Stimulated activated CD8-positive, alpha-beta memory T cell treated with anti-CD3 and anti-CD28 coated beads, Interleukin-4, amount 100 ng/mL, for 4 hours (primary cell): ENCODE measurements at places on chromosomes 3 and 15.

- DNase-seq, result no peak
These were observed 31.9 kb downstream of the PCCB start for GRCh38 chr3:136281966-136282520.

GRCh38 chr3:45032113-45032512 is 6.0 kb downstream of the CLEC3B start:
- no peak for DNase-seq

GRCh38 chr3:10957976-10958749 is 34.4 kb upstream of the SLC6A1 start:
- DNase-seq, result no peak

DNA sequence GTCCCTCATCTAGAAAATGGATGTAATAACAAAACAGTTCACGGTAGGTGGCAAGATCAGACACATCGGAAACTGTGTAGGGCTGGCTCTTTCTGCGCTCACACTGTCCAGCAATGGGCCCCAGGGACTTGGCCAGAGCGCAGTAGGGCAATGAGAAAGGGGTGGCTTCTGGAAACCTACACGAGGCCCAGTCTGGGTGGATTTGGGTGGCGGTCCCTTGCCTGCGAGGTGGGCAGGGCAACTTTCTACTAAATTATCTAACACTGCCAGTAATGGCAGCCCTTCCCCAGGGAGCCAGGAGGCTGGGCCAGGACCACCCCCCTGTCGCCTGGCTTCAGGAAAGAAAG is 2.1 kb upstream of the TNK2 start:
- DNase-seq, result no peak

DNA sequence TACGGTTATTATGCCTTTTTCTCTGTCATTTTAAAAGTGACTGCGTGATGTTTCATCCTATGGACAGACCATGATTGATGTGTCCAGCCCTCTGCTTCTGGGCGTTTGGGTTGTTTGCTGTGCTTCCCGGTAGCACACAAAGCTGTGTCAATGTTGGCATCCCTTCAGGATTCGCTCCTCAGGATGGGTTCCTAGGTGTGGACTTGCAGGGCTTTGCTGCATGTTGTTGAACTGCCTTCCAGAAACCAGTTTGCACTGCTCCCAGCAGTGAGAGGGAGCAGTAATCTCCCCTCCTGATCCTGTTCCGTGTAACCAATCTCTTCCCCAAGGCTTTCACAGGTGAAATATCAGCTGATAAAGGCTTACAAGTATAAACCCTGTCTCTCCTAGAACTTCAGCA is 787 bp downstream of the TRPM1 start:
- DNase-seq, result no peak

DNA sequence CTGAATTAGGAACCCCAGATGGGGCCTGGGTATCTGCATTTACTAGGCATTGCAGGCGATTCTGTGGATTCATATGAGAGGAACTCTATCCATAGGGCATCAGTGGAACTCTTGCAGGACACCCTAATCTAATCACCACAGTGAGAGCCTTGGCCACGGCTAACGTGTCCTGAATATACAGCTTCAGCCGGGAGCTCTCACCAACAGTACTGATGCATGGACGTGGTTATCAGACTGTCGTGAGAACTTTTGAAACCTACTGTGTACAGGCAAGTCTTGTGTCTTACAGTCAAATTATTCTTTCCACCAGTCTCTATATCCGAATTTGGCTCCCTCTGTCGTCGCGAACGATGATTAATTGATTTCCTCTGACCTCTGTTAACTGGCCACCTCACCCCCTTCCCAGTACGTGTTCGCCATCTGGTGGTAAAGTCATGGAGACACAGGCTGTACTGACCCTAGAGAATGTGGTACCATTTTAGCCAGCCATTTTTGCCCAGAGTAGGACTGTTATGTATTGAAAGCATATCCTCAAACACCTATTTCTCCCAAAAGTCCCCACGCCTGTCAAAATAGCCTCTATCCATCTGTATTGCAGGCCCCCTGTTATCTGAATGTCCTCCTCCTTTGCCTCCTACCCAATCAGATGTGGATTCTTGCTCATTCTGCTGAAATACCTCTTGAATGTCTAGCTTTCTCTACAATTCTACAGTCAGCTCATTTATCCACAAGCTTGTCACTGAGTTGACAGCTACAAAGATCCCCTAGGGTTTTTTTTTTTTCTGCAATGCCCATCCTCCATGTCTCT is 39.7 kb downstream of the GLDN start:
- DNase-seq, result no peak

- no peak for DNase-seq
These were observed 5.5 kb upstream of the FSIP1 start for GRCh38 chr15:39788108-39788507.

- DNase-seq, result no peak
These were observed 435 bp downstream of the SLC35G2 start for GRCh38 chr3:136819392-136819730.

DNA sequence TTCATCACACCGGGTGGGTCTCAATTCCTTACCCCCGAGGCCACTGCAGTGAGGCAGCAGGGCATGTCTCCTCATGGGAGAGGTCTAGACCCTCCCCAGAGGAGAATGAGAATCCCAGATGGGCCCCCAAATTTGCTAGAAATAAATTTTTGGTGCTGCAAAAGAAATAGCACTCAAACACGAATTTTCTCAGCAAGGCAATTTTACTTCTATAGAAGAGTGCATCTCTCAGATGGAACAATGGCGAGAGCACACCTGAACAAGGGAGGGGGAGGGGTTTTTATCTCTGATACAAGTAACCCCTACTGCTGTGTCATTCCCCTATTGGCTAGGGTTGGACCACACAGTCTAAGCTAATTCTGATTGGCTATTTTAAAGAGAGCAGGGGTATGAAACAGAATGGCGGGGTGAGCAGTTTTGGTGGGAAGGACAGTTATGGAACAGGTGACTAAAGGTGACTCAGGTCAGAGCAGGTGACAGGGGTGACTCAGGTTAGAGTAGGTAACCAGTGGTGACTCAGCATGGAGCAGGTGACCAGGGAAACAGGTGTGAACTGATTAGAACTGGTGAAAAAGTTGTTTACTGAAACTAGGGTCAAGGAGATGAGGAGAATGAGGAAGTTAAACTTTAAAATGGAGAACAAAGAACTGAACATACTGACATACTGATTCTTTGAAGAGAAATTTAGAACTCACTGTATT is 93.0 kb upstream of the WNT7A start:
- no peak for DNase-seq

DNA sequence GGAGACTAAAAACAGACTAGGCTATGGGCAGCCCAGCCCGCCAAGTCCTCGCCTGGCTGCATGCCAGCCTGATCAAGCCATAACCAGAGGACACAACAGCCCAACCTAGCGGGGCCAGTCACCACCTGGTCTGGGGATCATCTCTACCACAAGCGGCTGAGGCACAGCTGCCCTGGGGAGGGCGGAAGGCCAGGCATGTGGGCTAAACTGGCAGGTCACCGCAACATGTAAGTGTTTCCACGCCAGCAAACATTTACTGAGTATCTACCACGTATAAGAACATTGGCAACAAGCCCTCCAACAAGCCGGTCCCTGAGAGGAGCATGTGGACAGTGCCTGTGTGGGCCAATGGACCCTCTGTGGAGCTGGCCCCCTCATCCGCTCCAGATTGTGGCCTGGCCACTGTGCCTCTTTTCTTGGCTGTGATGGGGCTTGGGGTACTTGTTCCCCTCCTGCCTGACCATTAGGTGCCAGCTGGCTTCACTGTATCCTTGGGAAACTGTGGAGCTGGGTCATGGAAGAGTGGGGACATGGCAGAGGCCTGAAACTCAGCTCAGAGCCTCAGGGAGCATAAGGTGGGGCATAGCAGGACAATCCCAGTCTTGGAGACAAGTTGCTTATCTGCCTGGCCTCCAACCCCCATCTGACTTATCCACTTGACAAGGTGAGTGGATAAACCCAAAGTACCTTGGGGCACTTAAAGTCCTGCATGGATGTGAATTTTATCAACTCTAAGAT is 9.0 kb downstream of the UBXN7 start:
- DNase-seq, result no peak

DNA sequence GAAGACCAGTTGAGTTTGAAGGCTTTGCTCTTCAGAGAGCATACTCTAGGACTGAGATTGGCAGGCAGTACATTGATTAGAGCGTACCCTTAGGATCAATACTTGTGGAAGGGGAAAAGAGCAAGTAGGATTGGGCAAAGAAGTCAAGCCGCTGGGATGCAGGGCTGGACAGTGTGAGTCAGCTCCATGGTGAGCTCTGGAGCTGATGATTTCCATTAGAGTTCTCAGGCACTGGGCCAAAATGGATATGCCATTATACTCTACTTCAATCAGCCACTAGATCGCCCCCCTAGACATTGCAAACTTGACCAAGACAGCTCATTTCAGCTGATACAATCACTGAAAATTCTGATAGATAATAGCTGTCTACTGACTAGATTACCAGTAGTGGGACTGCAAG is 432.7 kb upstream of the ALCAM start:
- no peak for DNase-seq

- no peak for DNase-seq
These were observed 1.4 kb downstream of the WDR76 start for GRCh38 chr15:43828061-43828657.

DNA sequence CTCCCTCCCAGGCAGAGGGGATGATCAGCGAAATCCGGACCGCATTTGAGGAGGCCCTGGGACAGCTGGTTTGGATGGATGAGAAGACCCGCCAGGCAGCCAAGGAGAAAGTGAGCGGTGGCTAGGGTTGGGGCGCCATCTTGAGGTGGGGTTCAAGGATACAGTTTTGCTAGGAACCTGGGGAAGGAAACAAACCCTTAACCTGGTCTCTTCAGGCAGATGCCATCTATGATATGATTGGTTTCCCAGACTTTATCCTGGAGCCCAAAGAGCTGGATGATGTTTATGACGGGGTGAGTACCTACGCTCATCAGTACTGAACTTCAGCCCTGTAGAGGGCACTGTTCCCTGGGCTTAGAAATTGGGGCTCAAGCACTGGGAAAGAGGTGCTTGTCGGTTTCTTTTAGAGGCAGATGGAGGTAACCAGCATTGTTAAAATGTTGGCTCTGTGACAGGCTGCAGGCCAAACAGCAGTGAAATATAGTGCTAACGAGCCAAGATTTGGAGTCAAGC is 9.6 kb upstream of the PSMD2 start:
- peak; percentile 37 for DNase-seq

DNA sequence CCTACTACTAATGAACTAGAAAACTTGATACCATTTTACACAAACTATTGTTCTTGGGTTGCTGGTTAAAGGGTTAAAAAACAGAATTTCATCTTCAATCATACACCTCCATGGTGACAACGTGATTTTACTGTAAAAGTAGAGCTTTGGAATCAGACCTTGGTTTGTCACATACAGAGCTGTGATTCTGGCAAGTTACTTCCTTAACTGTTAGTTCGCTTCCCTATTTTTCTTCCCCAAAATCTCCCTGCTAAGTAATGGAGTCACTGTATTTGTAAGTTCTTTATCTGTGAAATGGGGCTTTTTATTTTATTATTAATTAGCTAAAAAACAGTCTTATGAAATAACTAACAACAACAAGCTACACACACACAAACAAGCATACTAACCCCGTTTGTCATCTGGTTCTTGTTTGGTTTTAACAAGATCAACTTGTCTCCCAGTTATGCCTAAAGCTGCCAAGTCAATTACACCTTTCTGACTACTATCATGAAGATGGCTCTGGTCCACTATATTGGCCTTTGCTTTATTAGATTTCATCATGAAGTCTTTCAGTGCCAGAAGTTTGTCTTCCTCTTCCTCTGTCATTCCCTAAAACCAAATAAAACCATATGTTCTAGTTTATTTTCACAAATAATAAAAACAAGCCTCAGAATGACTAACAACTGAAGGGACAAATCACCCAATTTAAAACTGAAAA is 38.6 kb downstream of the PIK3R4 start:
- DNase-seq, result no peak

- no peak for DNase-seq
These were observed 100.3 kb downstream of the STRIT1 start for GRCh38 chr3:155192957-155193746.

DNA sequence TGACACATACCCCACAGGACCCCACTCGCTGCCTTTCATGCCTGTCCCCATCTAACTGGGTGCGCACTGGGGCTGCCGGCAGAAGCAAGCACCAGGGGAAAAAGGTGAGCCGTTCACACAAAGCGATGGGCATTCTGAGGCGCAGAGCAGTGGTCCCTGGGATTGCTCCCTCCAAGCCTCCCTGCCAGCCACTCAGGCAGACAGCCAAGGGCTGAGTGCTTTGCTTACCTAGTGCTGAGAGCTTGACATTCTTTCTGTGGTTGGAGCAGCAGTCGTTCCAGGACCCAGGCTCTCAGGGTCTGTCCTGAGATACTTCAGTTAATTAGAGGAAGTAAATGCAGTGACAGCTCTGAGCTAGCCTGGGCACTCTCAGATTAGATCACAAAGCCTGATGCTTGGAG is 5.7 kb downstream of the ESYT3 start:
- DNase-seq, result no peak

- DNase-seq, result no peak
These were observed 327.1 kb upstream of the GOLIM4 start for GRCh38 chr3:168422843-168423242.

- DNase-seq, result no peak
These were observed 330.3 kb upstream of the CFAP20DC start for GRCh38 chr3:59380146-59380545.

DNA sequence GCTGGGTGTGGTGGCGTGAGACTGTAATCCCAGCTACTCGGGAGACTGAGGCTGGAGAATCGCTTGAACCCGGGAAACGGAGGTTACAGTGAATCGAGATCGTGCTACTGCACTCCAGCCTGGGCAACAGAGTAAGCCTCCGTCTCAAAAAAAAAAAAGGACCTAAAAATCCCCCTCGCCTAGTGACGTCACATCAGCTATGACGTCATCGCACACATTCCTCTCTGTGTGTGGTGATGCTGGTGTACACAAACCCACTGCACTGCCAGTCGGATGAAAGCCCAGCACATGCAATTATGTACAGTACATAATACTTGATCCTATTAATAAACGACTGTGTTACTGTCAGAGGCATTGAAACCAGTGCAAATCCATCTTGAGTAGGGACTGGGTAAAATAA is 40.2 kb upstream of the SEC61A1 start:
- no peak for DNase-seq

DNA sequence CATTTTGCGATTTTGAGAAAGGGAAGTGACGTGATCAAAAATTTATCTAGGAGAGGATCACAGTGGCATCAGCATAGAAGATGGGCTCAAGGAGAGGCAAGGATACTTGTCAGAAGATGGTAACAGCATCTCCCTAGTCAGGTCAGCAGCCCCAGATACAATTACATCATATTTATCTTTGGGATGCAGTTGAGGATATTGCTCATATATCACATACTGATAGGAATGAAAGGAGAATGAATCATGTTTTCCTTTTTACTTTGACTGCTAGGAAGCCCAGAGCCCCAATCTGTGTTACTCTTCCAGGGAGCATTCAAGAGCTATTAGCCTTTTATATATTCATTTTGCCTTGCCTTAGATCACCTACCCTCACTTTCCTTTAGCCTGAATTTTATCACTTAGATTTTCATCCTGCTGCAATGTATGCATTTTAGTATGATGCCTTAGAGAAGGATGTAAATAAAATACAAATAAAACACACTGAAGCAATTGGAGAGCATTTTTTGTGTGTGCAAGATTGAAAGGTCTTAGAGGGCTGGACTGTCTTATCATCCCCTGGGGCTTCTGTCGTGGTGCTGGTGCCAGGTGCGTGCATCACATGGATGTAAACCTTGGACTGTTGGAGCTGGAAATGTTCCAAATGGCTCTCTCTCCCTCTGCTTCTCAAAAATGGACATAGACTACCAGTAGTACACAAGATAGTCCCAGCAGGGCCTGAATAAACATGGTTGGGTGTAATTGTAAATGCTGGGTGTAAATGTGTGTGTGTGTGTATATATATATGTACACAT is 40.3 kb downstream of the CORO2B start:
- no peak for DNase-seq
